Stimulated activated CD4-positive, alpha-beta T cell treated with anti-CD3 and anti-CD28 coated beads, Interleukin-1b, Interleukin-23, amount 100 ng/mL, for 48 hours (primary cell): ENCODE measurements at places on chromosomes 5 and 9.

DNA sequence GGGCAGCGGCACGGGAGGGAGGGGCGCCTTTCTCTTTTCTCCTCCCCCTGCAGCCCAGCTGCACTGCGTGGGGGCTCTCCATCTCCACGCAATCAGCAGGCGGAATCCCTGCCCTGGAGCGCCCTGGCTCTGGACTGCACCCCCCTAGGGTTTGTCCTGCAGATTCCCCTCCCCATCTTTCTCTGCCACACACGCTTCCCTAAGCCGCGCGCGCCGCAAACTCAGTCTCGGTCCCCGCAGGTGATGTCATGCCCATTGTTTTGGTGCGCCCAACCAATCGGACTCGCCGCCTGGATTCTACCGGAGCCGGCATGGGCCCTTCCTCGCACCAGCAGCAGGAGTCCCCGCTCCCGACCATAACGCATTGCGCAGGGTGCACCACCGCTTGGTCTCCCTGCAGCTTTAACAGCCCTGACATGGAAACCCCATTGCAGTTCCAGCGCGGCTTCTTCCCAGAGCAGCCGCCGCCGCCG, at the start of gene KCNN2:
TSS of gene KCNN2 (plus strand) at position 347 of the 473 bp plus-strand sequence. CDS start at position 417, 70 bp downstream.
- no peak for DNase-seq

GRCh38 chr5:140005145-140005591, 37.9 kb downstream of the NRG2 start:
- no peak for DNase-seq

DNA sequence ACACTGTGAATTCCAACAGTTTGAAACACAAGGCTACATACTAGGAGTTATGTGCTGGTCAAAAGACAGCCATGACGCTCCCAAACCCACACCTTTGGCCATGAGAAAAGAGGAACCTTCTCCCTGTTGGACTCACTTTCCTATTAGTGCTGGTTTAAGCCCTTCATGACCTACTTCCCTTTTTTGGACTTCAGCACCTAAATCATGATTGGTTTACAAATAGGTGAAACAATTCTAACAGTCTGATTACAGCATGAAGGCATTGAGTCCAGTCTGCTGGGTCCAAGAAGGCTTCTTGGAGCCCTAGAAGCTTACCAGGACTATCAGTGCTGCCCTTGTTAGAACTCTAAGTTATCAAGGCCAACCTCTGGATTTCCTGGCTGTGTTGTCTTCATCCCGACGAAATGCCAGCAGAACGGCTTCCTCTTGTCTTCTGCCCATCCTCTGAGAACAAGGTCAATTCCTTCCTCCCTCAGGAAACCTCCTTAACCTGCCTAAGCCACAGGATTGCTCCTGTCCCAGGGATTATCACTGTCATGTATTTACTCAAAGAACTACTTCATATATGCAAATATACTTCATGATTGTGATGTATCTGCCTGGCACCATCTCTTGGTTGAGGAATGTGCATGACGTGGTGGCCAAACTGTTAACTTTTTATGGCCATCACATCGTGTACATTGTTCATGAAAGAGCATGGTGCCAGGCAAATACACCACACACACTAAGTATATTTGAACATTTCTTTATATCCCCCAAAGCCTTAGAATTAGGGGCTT, 83.6 kb downstream of the ANKH start:
- no peak for DNase-seq

GRCh38 chr5:176941951-176942350, 42.8 kb upstream of the HK3 start:
- no peak for DNase-seq

DNA sequence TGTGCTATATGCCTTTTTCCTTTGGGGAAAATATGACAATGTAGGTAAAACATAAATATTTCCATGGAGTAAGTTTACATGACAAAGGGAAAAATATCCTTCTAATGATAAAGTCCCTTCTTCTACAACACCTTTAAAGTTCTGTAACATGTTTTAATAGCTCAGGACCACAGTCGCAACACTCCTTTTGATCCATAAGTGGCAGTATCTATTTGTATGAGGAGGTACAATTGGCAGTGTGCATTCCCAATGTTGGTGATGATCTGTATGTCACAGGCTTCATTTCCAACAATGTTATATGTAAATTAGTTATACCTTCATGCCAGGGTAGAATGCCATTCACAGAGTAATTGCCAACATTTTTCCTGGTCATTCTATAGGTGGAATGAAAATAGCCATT, 127.1 kb upstream of the CCNH start:
- DNase-seq: no peak

DNA sequence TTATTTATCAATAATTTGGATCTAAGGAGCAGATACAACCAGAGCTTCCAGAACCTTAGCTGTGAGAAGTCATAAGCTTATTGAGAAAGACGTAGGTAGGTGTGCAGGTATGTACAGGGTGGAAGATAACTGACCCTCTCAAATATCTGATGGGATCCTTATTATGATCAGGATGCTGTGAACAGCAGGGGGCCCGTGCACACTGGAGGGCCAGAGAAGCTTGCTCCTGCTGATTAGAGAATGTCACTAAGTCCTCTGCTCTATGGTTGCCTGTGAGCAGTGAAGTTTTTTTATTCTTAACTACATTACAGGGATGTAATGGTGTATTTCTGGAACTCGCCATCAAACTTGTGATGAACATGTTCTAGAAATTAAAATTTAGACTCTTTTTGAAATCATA, 108.9 kb upstream of the POU5F2 start:
- no peak for DNase-seq

DNA sequence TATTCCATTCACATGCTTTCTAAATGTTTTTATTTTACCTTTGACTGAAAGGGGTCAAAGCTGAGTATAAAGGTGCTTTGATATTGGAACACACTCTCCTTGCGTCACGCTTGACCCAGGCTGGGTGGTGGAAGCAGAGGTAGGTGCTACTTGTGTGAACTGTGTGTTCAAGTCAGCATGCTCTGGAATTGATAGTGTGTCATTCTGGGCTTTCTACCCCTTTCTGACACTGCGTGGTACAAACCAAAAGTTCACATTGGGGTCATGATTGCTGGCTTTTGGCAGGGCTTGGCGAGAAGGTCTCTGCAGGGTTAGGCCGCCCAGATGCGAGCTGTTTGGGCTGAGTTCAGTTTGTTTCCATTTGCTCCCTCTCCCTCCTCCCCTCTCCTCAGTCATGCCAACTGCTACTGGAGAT, 131.8 kb downstream of the ADAMTSL1 start:
- DNase-seq: no peak

GRCh38 chr9:2919347-2919746, 75.5 kb upstream of the PUM3 start:
- no peak for DNase-seq

DNA sequence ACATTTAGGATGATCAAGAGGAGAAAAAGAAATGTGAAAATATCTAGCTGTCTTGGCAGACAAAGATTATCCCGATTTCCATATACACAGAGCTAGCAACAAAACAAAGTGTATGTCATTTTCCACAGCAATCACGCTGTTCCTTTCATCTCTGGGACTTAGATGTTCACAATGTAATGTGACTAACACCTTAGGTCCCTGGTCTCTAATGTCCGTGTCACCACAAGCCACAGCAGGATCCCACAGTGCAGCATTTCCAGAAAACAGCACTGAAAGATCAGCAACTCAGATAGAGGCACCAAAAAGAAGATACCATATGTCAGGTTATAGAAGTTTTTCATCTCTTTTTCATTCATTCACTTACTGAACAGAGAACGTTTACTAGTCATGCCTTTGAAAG, 118.0 kb upstream of the TNPO1 start:
- no peak for DNase-seq

- DNase-seq: no peak
Measured at GRCh38 chr5:75601567-75601966, 9.7 kb upstream of the ANKDD1B start.

DNA sequence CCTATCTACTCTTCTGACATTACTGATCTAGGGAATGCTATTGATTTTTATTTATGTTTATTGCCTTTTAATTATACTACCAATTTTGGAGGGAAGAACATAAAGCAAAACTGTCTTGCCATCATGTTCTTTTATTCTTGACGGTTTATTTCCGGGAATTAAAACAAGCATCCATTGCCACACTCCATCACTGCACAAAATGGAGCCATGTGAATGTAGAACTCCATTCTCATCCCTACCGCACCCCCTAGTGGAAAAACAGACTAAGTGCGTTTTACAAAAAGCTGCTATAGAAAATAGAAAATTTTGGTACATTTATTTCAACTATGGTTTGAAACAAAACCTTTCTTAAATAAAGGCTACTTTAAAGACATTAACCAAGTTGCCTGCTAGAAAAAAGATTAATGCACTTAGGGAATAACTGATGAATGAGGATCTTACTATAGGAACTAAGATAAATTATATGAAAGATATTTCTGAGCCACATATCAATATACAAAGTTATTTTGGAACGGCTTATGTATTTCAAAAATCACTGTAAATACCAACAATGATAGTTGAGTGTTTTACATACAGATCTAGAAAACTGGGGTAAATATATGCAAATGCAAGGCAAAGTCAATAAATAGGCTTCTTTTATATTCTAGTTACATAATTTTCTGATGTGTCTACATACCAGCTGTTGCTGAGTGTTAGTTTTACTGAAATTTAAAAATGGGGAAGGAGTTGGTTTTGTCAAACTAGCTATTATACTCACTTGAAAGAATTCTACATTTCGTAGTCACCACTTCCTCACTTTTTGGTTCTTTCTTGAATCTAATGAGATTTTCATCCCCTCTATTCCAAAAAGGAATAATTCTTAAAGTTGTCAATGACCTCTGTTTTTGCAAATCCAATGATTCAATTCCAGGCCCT, 26.5 kb downstream of the OXCT1 start:
- DNase-seq: no peak

DNA sequence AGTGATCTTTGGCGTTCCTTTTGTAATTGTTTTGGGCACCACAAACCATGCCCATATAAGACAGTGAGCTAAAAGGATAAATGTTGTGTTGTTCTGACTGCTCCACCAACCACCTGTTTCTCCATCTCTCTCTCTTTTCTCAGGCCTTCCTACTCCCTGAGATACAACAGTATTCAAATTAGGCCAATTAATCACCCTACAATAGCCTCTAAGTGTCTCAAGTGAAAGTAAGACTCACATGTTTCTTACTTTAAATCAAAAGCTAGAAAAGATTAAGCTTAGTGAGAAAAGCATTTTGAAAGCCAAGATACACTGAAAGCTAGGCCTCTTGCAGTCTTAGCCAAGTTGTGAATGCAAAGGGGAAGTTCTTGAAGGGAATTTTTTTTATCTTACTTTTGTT, 268.8 kb upstream of the NREP start:
- DNase-seq: no peak

GRCh38 chr5:115360046-115360685, 63.7 kb upstream of the CCDC112 start:
- no peak for DNase-seq

DNA sequence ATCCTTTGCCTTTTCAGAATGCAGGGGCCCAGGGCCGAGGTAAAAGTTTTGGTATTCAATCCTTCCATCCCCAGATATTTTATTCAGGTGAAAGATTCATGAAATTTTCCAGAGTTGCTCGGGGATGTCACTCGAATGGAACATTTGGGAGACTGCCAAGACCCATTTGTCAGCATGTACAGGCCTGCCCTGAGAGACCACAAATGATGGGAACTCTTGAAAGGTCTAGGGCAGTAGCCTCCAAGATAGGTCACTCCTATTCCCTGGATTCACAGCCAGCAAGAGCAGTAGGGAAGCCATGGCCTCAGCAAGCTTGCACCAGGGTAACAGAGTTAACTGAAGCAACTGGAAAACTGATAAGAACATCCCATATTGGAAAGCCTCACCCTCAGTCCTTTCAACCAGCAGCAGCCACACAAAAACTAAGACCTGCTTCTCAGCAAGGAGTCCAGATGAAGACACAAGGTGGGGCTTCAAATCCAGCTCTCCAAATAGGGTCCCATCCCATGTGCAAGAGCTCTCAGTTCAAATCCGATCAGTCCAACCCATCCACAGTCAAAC, 12.5 kb downstream of the CARD6 start:
- no peak for DNase-seq

- no peak for DNase-seq
Measured at GRCh38 chr9:116154976-116155697, 1.5 kb downstream of the PAPPA start.

- no peak for DNase-seq
Measured at GRCh38 chr5:14818931-14819790, 52.4 kb downstream of the ANKH start.

- DNase-seq: no peak
Measured at GRCh38 chr9:81999806-82000205, 11.2 kb downstream of the SPATA31D1 start.
